ENCODE measurements at places on chromosomes 11 and 22. TPM values are rescaled to one million over a fixed set of nuclear protein-coding genes. Genes with fewer than 3 reads are reported as not detected.

CD3E gene
- total RNA-seq = 530 TPM

RAG2 gene
- total RNA-seq = not detected

OR52E6 gene
- total RNA-seq = not detected

NDUFS3 gene
- 108 TPM for total RNA-seq

GAS2 gene
- total RNA-seq = 1.3 TPM

SLC6A5 gene
- total RNA-seq = not detected

OR51I1 gene
- total RNA-seq = not detected

GRCh38 chr11:31655483-31655882 lies 145.9 kb downstream of the ELP4 start:
- H3K27me3 ChIP-seq = no peaks in the 10 kb centered on the region
- no peak overlapping the region for H3K4me3 ChIP-seq
- H3K27ac ChIP-seq = no peak overlapping the region
- peaks cover 5% of the 10 kb centered on the region for H3K36me3 ChIP-seq
- H3K4me1 ChIP-seq = peaks cover 10% of the 10 kb centered on the region
- DNase-seq = no peak

- H3K4me3 ChIP-seq = peak overlapping the region; percentile 93
- H3K36me3 ChIP-seq = peaks cover 16% of the 10 kb centered on the region
- H3K27me3 ChIP-seq = peaks cover 5% of the 10 kb centered on the region
- no peak overlapping the region for H3K27ac ChIP-seq
- peaks cover 32% of the 10 kb centered on the region for H3K4me1 ChIP-seq
These were observed 705 bp downstream of the PTPRJ start for GRCh38 chr11:47980907-47981621.

- peaks cover 18% of the 10 kb centered on the region for H3K36me3 ChIP-seq
- peak overlapping the region; percentile 55 for H3K4me3 ChIP-seq
- peak overlapping the region; percentile 89 for H3K27ac ChIP-seq
- DNase-seq = peak; percentile 80
These were observed 75.2 kb downstream of the PTPRJ start for GRCh38 chr11:48055292-48056132.

DNA sequence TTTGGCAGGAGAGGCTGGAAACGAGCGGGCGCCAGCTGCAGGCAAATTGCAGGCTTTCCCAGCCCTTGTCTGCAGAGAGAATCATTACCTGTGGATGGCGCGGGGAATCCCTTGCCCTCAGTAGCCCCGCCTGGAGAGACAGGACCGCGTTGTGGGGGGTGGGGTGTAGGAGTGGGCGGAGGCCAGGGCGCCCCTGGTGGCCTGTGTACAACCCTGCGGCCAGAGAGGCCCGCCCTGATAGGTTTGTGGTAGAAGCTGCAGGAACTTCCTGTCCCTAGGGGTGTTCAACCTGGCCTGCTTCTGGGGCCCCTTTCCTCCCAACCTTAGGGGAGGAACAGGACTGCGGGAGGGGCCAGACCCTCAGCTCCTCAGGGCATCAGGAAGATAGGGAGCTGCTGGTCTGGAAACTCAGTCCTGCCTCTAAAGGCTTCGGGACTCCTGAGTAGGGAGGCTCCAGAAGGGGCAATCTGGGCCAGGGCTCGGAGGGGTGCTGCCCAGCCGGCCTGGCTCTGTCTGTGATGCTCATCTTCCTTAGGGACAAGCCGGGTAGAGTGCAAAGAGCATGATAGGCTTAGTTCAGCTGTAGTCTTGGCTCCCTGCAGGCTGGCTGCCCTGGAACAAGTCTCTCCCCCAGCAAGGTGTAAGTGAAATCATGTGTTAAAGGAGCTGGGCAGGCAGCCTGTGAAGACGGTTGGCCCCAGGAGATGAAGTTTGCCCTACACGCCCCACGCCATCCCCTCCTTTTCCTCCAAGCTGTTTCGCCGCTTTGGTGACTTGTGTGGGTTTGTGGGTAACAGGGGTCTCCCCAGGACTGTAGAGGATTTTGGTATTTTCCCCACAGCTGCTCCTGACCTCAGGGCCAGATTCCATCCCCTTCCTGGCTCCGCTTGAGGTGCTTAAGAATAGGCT lies 24.1 kb upstream of the SUSD2 start:
- peak overlapping the region; percentile 75 for H3K27ac ChIP-seq
- H3K4me1 ChIP-seq = peaks cover 59% of the 10 kb centered on the region
- peak; percentile 92 for DNase-seq
- H3K27me3 ChIP-seq = no peaks in the 10 kb centered on the region
- peaks cover 5% of the 10 kb centered on the region for H3K36me3 ChIP-seq

DNA sequence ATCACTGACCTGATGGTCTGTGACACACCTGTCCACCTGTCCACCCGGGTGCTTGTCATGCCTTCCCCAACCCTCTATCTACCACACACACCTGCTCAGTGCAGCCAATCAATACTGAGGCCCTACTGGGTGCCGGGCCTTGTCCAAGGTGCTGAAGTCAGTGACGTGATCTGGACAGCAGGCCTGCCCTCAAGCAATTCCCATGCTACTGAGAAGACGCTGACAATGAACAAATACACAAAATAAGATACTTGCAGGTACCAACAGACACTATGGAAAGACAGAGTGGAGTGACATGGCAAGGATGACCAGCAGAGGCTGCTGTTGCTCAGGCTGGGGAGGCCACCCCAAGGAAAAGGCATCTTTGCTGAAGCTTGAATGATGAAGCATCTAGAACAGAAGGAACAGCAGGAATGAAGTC lies 21.2 kb downstream of the PLAAT3 start:
- H3K4me3 ChIP-seq = no peak overlapping the region
- H3K27me3 ChIP-seq = no peaks in the 10 kb centered on the region
- peak; percentile 19 for DNase-seq
- H3K36me3 ChIP-seq = no peaks in the 10 kb centered on the region
- no peak overlapping the region for H3K27ac ChIP-seq

- peaks cover 6% of the 10 kb centered on the region for H3K27me3 ChIP-seq
- no peaks in the 10 kb centered on the region for H3K36me3 ChIP-seq
- DNase-seq = no peak
- H3K4me3 ChIP-seq = no peak overlapping the region
These were observed 246.2 kb downstream of the NTM start for GRCh38 chr11:131616481-131617140.

DNA sequence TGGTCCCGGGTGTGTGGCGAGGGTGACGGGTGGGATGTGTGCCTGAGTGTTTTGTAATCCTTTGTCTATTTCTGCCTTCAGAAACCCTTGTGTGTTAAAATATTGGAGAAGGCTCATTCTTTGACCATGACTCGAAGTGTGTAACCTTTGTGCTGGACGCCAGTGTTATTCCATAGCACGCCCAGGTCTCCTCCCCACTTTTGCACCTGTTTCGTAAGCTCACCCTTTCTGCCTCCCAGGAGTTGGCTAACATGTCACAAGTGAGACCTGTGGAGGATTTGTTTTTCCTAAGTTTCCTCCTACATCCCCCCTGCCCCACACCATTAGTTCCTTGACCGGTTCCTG lies 382 bp downstream of the C11orf54 start:
- DNase-seq = no peak
- H3K27ac ChIP-seq = peak overlapping the region; percentile 98
- no peaks in the 10 kb centered on the region for H3K27me3 ChIP-seq
- H3K36me3 ChIP-seq = peaks cover 52% of the 10 kb centered on the region
- H3K4me1 ChIP-seq = peaks cover 34% of the 10 kb centered on the region

- no peaks in the 10 kb centered on the region for H3K36me3 ChIP-seq
- H3K4me1 ChIP-seq = no peaks in the 10 kb centered on the region
- DNase-seq = no peak
- no peak overlapping the region for H3K4me3 ChIP-seq
- no peaks in the 10 kb centered on the region for H3K27me3 ChIP-seq
These were observed 521.2 kb downstream of the KCNA4 start for GRCh38 chr11:29495676-29496075.

GRCh38 chr11:98365190-98365589 lies 655.6 kb upstream of the CNTN5 start:
- no peak for DNase-seq
- no peak overlapping the region for H3K4me3 ChIP-seq
- H3K4me1 ChIP-seq = no peaks in the 10 kb centered on the region
- no peaks in the 10 kb centered on the region for H3K36me3 ChIP-seq
- no peak overlapping the region for H3K27ac ChIP-seq

GRCh38 chr22:41531715-41532477 lies 12.4 kb downstream of the POLR3H start:
- no peak overlapping the region for H3K4me3 ChIP-seq
- H3K27me3 ChIP-seq = no peaks in the 10 kb centered on the region
- H3K4me1 ChIP-seq = no peaks in the 10 kb centered on the region
- DNase-seq = no peak

DNA sequence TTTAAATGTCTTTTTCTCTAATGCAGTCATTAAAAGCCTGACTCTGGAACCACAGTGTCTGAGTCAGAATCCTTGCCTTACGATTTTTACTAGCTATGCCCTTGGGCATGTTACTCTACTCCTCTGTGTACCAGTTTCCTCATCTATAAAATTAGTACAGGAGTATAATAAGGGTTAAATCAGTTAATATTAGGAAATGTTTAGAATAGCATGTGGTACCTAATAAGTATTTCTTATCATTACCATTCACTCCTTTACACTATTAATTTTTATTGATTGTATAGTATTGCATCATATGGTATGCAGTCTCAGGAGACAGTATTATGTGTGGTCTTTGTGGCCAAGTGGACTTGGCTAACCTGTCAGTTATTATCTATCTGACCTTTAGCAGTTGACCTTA lies 68.2 kb downstream of the METTL15 start:
- DNase-seq = no peak
- no peak overlapping the region for H3K27ac ChIP-seq
- no peak overlapping the region for H3K4me3 ChIP-seq
- H3K36me3 ChIP-seq = peaks cover 26% of the 10 kb centered on the region

- peaks cover 5% of the 10 kb centered on the region for H3K27me3 ChIP-seq
- H3K27ac ChIP-seq = no peak overlapping the region
- no peak overlapping the region for H3K4me3 ChIP-seq
These were observed 31.7 kb downstream of the FAM181B start for GRCh38 chr11:82701847-82702520.

GRCh38 chr22:34623580-34623979 lies 442.4 kb upstream of the ISX start:
- H3K4me1 ChIP-seq = no peaks in the 10 kb centered on the region
- DNase-seq = no peak
- no peak overlapping the region for H3K27ac ChIP-seq
- no peaks in the 10 kb centered on the region for H3K27me3 ChIP-seq

- peaks cover 8% of the 10 kb centered on the region for H3K4me1 ChIP-seq
- DNase-seq = no peak
- H3K27me3 ChIP-seq = no peaks in the 10 kb centered on the region
- H3K4me3 ChIP-seq = no peak overlapping the region
- H3K36me3 ChIP-seq = peaks cover 33% of the 10 kb centered on the region
These were observed 18.4 kb downstream of the PSMD13 start for GRCh38 chr11:255176-255575.

- no peaks in the 10 kb centered on the region for H3K36me3 ChIP-seq
- no peak overlapping the region for H3K27ac ChIP-seq
- H3K4me3 ChIP-seq = no peak overlapping the region
- no peaks in the 10 kb centered on the region for H3K4me1 ChIP-seq
- no peaks in the 10 kb centered on the region for H3K27me3 ChIP-seq
- DNase-seq = no peak
These were observed 572.5 kb downstream of the NTM start for GRCh38 chr11:131942878-131943277.

GRCh38 chr22:23283591-23284503 lies 103.5 kb downstream of the BCR start:
- no peak overlapping the region for H3K27ac ChIP-seq
- H3K36me3 ChIP-seq = no peaks in the 10 kb centered on the region
- peaks cover 20% of the 10 kb centered on the region for H3K4me1 ChIP-seq
- H3K4me3 ChIP-seq = no peak overlapping the region

DNA sequence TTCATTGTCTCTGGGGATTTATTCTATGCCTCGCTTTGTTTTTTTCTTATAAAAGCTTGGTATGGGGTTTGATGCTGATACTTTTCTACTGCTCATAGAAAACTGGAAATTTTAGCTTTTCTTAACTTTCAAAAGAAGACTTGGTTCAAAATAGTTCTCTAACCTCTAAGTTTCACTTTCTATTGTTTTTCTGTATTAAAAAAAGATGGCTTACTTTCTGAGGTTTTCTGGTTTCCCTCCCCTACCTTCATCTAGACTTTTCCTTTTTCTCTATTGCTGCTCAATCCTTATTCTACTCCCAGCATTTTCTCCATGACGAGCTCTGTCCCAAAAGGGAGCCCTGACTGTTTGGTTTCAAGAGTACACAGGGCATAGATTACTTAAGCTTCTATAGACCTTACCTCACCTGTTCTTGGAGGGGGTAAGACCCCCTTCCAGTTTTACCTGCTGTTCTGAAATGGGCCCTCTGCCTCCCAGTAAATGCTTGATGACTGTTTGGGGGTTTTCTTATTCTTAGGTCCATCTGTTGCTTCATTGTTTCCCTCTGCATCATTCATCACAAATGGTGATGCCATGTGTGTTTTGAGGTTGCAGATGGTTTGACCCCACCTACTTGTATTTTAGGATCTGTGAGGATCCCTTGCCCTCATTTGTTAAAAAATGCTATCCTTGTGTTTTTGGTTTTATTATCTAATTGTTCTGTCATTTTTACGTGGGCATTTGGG lies 29.5 kb downstream of the DNHD1 start:
- peaks cover 36% of the 10 kb centered on the region for H3K36me3 ChIP-seq
- no peak for DNase-seq
- H3K4me1 ChIP-seq = peaks cover 41% of the 10 kb centered on the region
- H3K27ac ChIP-seq = peak overlapping the region; percentile 83
- H3K27me3 ChIP-seq = no peaks in the 10 kb centered on the region

DNA sequence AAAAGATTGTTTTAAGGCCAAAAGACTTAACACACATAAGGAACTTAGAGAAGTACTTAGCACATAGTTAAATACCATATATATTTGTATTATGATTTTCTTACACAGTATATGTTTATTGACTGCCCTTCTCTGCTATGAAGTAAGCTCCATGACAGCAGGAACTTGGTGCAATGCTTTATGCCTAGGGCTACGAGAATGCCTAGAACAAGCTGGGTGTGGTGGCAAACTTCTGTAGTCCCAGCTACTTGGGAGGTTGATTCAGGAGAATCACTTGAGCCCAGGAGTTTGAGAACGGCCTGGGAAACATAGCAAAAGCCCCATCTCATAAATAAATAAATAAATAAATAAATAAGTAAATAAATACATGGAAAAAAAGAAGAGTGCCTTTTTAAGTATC lies 1.9 kb downstream of the SLC5A12 start:
- no peak for DNase-seq
- H3K27me3 ChIP-seq = no peaks in the 10 kb centered on the region
- H3K27ac ChIP-seq = no peak overlapping the region
- H3K4me3 ChIP-seq = no peak overlapping the region
- H3K36me3 ChIP-seq = no peaks in the 10 kb centered on the region

- no peak for DNase-seq
- no peak overlapping the region for H3K4me3 ChIP-seq
- no peaks in the 10 kb centered on the region for H3K27me3 ChIP-seq
- peaks cover 11% of the 10 kb centered on the region for H3K36me3 ChIP-seq
- peaks cover 64% of the 10 kb centered on the region for H3K4me1 ChIP-seq
- peak overlapping the region; percentile 80 for H3K27ac ChIP-seq
These were observed 15.6 kb downstream of the UBE2L3 start for GRCh38 chr22:21582801-21583740.

DNA sequence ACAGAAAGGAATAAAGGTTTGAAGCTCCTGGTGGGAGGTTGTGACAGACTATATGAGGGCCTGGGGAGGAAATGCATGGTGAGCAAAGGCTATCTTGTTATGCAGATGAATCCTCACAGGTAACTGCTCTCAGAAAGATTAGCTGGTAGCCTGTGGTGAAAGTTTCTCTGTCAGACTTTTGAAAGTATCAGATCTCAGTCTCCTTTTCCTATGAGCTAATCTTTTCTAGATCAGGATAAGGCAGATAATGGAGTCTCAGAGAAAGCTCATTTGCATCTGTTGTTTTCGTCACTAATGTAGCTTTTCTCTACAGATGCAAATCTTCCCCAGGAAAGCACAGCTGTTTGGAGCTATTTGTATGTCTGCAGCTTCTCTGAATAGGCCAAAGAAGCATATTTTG lies 21.0 kb upstream of the OR6X1 start:
- no peaks in the 10 kb centered on the region for H3K4me1 ChIP-seq
- peaks cover 13% of the 10 kb centered on the region for H3K27me3 ChIP-seq
- no peaks in the 10 kb centered on the region for H3K36me3 ChIP-seq
- no peak for DNase-seq
- no peak overlapping the region for H3K27ac ChIP-seq
- no peak overlapping the region for H3K4me3 ChIP-seq
